ENCODE measurements at places on chromosomes 16 and 17. TPM values are rescaled to one million over a fixed set of nuclear protein-coding genes. Genes with fewer than 3 reads are reported as not detected.

LGALS9B gene
- total RNA-seq, result not detected

PTX4 gene
- not detected for total RNA-seq

COIL gene
- total RNA-seq, result 18.8 TPM

CCR7 gene
- 0.33 TPM for total RNA-seq

RASD1 gene
- 6.3 TPM for total RNA-seq
